Activated CD4-positive, CD25-positive, alpha-beta regulatory T cell treated with anti-CD3 and anti-CD28 coated beads, Interleukin-2, amount 50 U/mL, for 24 hours (primary cell): ENCODE measurements at places on chromosomes 7 and 10.

GRCh38 chr10:110827875-110828274 is 43.9 kb upstream of the PDCD4 start:
- no peak for ATAC-seq

DNA sequence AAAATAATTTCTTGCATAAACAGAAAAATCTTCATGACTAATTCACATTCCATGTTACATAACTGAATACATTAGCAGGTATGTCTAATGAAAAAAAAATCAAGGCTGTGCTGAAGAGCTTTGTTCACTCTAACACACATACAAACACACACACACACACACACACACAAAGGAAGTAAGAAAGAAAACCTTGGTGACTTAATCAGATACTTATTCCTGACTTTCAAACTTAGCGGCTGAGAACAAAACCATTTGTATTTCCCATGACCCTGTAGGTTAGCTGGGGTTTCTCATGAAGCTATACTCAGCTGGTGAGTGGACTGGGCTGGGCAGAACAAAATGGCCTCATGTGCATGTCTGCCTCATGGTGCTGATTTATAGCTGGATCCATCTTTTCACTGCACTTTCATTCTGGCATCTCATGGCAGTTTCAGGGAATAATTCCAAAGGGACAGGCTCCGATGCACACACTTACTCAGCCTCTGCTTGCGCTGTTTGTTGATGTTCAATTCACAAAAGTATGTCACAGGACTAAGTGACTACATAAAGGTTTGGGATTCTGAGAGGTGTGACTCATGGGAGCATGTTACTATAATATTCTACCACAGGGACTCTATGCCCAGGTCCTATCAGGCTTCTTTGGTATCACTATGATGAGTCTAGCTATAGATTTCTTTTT is 161.2 kb downstream of the PCLO start:
- ATAC-seq: no peak

GRCh38 chr7:17523813-17524739 is 225.6 kb downstream of the AHR start:
- ATAC-seq: no peak

GRCh38 chr7:136517971-136518370 is 350.5 kb upstream of the CHRM2 start:
- no peak for ATAC-seq
